ENCODE measurements at places on chromosomes 2 and 18. TPM values are rescaled to one million over a fixed set of nuclear protein-coding genes. Genes with fewer than 3 reads are reported as not detected.

REG3G gene
- not detected for total RNA-seq

LYPD6B gene
- not detected for total RNA-seq

CCL20 gene
- 2.2 TPM for total RNA-seq

ACSL3 gene
- 189 TPM for total RNA-seq

XIRP2 gene
- 0.17 TPM for total RNA-seq

PTRHD1 gene
- 34.6 TPM for total RNA-seq

CLEC4F gene
- not detected for total RNA-seq

AQP12B gene
- total RNA-seq: not detected

MALL gene
- total RNA-seq: 6.7 TPM

SELENOI gene
- total RNA-seq: 10.3 TPM

FAM237A gene
- not detected for total RNA-seq

FMNL2 gene
- 12.6 TPM for total RNA-seq

TNFAIP6 gene
- total RNA-seq: 7.4 TPM

OSR1 gene
- total RNA-seq: 22.9 TPM

EHD3 gene
- total RNA-seq: 22.7 TPM

POTEI gene
- not detected for total RNA-seq

GCG gene
- not detected for total RNA-seq

LYPD6 gene
- total RNA-seq: 4.5 TPM

RALB gene
- total RNA-seq: 39.3 TPM

SLC25A52 gene
- 0.15 TPM for total RNA-seq

DNAJC5G gene
- total RNA-seq: not detected

SLC9A4 gene
- not detected for total RNA-seq

MROH2A gene
- not detected for total RNA-seq

UPP2 gene
- not detected for total RNA-seq

LYG1 gene
- total RNA-seq: 0.45 TPM

LIPG gene
- 13.7 TPM for total RNA-seq

SIX3 gene
- not detected for total RNA-seq

ZCCHC2 gene
- 2.5 TPM for total RNA-seq

ICA1L gene
- total RNA-seq: 3.1 TPM

MSTN gene
- total RNA-seq: under 0.01 TPM

ZNF407 gene
- total RNA-seq: 3.9 TPM

CTAGE1 gene
- not detected for total RNA-seq

TRIM54 gene
- not detected for total RNA-seq

PDCD1 gene
- not detected for total RNA-seq

UGT1A10 gene
- total RNA-seq: not detected

RRM2 gene
- total RNA-seq: 186 TPM

ALLC gene
- not detected for total RNA-seq

SPC25 gene
- total RNA-seq: 12.9 TPM

All from bronchus fibroblast of lung (primary cell).